Non-pigmented ciliary epithelial cell (primary cell): ENCODE measurements at places on chromosomes 11 and 22.

- DNase-seq: no peak
These were observed 10.4 kb downstream of the TMPRSS6 start for GRCh38 chr22:37098976-37099591.

GRCh38 chr11:130550150-130550549 lies 101.7 kb downstream of the ADAMTS15 start:
- DNase-seq: no peak

- no peak for DNase-seq
These were observed 165.0 kb downstream of the CHST1 start for GRCh38 chr11:45500451-45500850.

- no peak for DNase-seq
These were observed 2.1 kb downstream of the TPCN2 start for GRCh38 chr11:69050592-69051380.

DNA sequence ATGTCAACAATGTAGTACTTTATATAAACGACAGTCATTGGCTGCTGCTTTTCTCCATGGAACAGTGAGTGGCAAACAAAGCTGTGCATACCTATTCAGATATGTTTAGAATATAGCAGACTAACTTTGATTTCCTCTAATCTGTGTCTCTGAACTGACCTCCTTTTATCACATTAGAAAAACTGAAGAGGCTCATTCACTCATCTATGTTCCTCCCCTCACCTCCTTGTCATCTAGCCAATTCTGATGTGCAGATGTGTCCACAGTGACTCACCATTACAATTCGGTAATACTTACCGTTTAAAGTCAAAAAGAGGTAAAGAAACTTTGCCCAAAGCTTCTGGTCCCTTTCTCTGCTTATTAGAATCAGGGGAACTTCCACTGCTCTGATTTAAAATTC lies 51.5 kb upstream of the RPS13 start:
- no peak for DNase-seq
